ENCODE measurements at places on chromosomes 2 and 18. TPM values are rescaled to one million over a fixed set of nuclear protein-coding genes. Genes with fewer than 3 reads are reported as not detected.

The EGR4 gene
- total RNA-seq, result not detected

The FOXD4L1 gene
- total RNA-seq, result not detected

The KIAA2012 gene
- 0.03 TPM for total RNA-seq

The TSPYL6 gene
- not detected for total RNA-seq

The PLGLB2 gene
- total RNA-seq, result not detected

The DPYSL5 gene
- not detected for total RNA-seq

The AQP12B gene
- total RNA-seq, result not detected

GRCh38 chr2:54052825-54053718 is 62.3 kb upstream of the ACYP2 start:
- no peak overlapping the region for H3K4me3 ChIP-seq
- H3K27ac ChIP-seq, result no peak overlapping the region
- H3K4me1 ChIP-seq, result peaks cover 6% of the 10 kb centered on the region
- no peaks in the 10 kb centered on the region for H3K27me3 ChIP-seq
- no peaks in the 10 kb centered on the region for H3K36me3 ChIP-seq

DNA sequence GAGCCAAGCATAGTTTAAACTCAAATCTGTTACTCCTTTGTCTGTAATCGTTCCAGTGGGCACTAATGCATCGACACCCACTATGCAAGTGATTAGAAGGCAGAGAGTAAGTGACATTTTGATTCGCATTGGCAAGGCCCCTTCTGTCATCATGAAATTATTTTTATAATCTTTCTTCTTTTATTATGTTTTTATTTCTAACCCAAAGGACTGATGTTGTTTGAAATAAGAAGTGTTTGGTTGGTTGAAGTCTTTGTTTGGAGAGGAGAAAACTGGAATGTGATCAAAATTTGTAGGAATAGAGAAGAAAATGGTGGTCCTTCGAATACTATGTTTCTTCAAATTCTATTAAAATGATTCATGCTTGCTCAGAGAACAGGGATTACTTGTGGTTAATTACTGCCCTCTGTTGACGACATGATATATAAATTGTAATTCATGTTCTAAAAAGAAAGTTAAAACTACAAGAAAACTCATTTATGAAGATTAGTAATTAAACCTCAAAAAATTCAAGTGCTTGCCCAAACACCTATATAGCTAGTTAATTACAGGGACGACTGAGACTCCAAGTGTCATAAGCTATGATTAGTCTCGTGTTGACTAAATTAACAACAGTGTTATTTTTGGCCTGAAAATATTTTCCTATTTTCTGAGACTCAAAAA is 26.4 kb upstream of the TFPI start:
- no peaks in the 10 kb centered on the region for H3K36me3 ChIP-seq
- H3K27ac ChIP-seq, result no peak overlapping the region

DNA sequence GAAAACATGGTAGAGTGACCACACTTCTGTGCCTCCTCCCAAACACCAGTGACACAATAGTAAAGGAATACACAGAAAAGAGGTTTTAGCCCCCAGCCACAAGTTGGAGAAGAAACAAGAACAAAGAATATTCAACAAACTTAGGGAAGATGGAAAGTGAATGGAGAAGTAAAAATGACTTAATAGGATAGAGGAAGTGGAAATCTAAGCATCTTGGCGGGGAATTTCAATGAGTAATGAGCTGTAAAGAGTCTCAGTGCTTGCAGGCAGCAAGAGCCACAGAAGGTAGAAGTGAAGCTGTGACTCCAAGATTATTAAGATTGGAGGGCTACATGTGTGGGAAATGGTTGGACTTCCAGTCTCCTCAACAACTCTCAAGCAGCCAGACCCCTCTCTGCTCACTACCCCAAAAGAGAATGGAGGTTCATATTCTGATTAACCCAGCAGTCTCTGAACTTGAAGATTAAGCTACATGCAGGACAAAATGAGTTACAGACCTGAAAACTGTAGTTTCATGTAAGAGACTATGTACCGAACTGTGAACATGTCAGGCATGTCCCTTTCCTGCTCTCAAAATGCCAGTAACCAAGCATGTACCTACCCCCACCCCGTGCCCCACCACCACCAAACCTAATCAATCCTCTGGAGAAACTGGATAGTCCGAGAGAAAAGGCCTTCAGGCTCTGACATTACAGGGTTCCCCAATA is 16.9 kb upstream of the HNRNPLL start:
- no peak for DNase-seq
- no peak overlapping the region for H3K4me3 ChIP-seq
- no peaks in the 10 kb centered on the region for H3K27me3 ChIP-seq
- no peaks in the 10 kb centered on the region for H3K36me3 ChIP-seq
- H3K27ac ChIP-seq, result no peak overlapping the region

GRCh38 chr18:9333441-9334328 is 888 bp upstream of the TWSG1 start:
- peak overlapping the region; percentile 58 for H3K27ac ChIP-seq
- DNase-seq, result no peak
- peak overlapping the region; percentile 90 for H3K4me3 ChIP-seq
- H3K27me3 ChIP-seq, result no peaks in the 10 kb centered on the region

DNA sequence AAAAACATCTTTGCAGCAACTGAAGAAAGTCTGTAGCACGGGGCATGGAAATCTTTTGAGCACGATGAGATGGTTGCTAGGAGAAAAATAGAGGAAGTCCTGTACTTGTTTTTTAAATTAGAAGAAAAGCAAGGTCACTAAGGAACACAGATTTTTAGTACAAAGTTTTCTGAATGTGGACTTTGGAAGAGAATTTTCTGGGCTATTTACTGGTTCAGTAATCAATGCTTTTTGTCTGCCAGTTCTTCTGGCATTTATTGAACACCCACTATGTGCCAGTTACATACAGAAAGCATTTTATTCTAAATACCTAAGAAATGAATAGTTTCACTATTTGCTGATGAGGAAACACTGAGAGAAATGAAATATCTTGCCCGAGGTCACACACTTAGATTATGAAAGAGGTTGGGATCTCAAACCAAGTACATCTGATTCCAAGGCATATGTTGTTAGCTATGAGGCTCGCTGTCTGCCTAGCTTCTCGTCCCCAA is 15.6 kb upstream of the MAP3K20 start:
- H3K27me3 ChIP-seq, result no peaks in the 10 kb centered on the region
- peaks cover 7% of the 10 kb centered on the region for H3K4me1 ChIP-seq
- no peak for DNase-seq
- H3K27ac ChIP-seq, result no peak overlapping the region

- DNase-seq, result no peak
- H3K4me3 ChIP-seq, result no peak overlapping the region
- H3K4me1 ChIP-seq, result no peaks in the 10 kb centered on the region
- H3K27me3 ChIP-seq, result no peaks in the 10 kb centered on the region
- H3K27ac ChIP-seq, result no peak overlapping the region
- no peaks in the 10 kb centered on the region for H3K36me3 ChIP-seq
These were observed 214.2 kb downstream of the ICOS start for GRCh38 chr2:204150721-204151120.

DNA sequence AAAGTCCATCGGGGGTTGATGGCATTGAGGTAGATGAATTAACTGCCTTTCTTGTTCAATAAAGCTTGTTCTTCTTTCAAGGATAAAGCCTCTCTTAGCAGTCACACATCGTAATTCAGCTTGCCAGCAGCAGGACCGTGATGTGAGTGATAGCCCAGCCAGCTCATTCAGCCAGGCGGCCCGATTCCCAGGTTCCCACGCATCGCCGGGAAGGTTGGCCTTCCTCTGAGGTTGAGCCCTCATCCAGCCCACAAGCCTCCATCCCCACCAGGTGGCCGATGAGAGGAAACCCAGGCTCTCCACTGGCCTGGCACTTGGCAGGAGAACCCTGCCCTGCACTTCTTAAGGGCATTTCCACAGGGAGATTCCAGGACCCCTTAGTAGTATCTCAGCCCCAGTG is 4.7 kb downstream of the AGAP1 start:
- DNase-seq, result no peak
- H3K36me3 ChIP-seq, result peaks cover 4% of the 10 kb centered on the region

DNA sequence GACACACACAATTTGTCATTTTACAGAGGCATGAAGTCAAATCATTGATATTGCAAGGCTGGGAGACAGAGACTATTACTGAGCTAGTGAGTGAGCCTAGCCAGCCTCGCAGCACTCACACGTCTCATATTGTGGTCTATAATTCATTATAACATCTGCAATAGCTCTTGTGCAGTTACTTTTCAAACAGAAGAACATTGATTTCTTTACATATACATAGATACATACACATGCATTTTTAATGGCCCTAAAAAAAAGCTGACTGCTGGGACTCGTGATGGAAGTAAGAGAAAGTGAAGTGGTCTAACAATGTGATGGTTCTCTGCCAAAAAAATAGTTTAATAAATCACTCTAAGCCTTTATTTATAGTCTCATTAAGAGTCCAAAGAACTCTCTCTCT is 56.8 kb downstream of the KIAA2012 start:
- peaks cover 5% of the 10 kb centered on the region for H3K4me1 ChIP-seq
- no peaks in the 10 kb centered on the region for H3K27me3 ChIP-seq
- no peak for DNase-seq
- no peak overlapping the region for H3K4me3 ChIP-seq
- no peak overlapping the region for H3K27ac ChIP-seq
- no peaks in the 10 kb centered on the region for H3K36me3 ChIP-seq

- no peaks in the 10 kb centered on the region for H3K27me3 ChIP-seq
- H3K4me3 ChIP-seq, result no peak overlapping the region
- peaks cover 10% of the 10 kb centered on the region for H3K4me1 ChIP-seq
- H3K36me3 ChIP-seq, result no peaks in the 10 kb centered on the region
- H3K27ac ChIP-seq, result no peak overlapping the region
These were observed 100.2 kb upstream of the ID2 start for GRCh38 chr2:8581601-8582041.

DNA sequence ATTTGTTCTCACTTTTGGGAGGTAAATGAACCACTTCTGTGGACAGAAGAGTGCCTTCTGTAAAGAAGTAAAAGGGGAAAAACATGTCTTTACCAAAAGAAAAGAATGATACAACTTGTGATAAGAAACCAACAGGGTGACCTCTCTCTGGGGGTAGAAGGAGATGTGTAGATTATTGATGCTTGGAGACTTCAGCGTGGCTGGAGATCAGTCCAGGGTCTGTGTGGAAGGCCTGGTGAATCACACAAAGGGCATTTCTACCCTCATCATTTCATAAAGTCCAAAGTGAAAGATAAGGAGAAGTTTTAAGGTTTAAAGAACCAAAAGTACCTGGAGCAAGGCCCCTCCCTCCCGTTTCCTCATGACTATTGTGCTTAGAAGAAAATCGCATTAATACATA is 142.5 kb downstream of the NCK2 start:
- DNase-seq, result no peak
- H3K4me1 ChIP-seq, result no peaks in the 10 kb centered on the region
- H3K36me3 ChIP-seq, result peaks cover 17% of the 10 kb centered on the region
- no peak overlapping the region for H3K4me3 ChIP-seq
- H3K27me3 ChIP-seq, result no peaks in the 10 kb centered on the region
- no peak overlapping the region for H3K27ac ChIP-seq

DNA sequence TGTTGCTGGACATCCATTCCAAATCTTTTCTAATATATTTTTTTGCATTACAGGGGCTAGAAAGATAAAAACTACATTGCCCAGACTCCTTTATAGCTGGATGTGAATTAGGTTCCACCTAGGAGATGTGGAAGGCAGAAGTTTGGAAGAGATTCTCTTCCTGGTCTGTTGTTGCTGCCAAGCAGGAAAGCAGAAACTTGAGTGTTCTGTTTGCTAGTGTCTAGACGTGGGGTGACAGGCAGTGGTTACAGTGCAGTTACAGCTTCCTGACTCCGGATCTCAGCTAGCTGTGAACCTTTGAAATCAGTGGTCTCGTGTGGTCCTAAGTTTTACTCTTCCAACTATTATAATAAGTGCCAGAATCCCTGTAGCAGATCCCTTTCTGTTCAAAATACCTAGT is 46.2 kb downstream of the COL4A4 start:
- H3K27me3 ChIP-seq, result peaks cover 4% of the 10 kb centered on the region
- no peak for DNase-seq
- H3K4me3 ChIP-seq, result no peak overlapping the region
- H3K27ac ChIP-seq, result no peak overlapping the region
- no peaks in the 10 kb centered on the region for H3K36me3 ChIP-seq

DNA sequence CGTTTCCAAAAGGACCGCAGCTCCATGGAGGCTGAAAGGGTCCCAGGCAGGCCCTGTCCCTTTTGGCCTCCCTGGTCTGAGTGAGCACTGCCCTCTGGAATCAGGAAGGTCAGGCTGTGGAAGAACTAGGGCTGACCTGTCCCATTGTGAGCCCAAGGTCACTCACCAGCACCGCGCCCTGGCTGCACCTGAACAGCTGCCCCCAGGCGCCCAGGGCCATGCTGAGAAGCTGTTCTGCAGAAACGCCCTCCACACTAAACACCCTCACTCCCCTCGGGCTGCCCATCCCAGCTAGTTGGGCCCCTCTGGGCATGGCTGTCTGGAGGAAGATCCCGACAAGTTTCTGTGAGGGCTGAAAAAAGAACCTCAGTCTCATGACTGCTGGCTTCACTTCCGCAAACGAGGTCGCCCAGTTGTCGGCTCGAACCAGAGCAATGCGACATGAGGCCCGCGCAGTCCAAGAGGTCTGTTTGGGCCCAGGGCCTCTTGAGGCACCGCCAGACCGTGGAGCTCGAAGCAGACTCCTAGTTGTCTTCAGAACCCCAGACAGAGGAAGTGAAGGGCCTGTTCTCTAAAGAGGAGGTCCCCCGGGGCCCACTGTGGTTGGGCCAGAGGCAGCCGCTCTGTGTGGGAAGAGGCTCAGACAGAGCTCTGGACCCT is 64.4 kb downstream of the INPP5D start:
- H3K4me1 ChIP-seq, result peaks cover 5% of the 10 kb centered on the region
- H3K4me3 ChIP-seq, result no peak overlapping the region
- H3K27me3 ChIP-seq, result no peaks in the 10 kb centered on the region
- H3K36me3 ChIP-seq, result no peaks in the 10 kb centered on the region
- DNase-seq, result no peak
- no peak overlapping the region for H3K27ac ChIP-seq

DNA sequence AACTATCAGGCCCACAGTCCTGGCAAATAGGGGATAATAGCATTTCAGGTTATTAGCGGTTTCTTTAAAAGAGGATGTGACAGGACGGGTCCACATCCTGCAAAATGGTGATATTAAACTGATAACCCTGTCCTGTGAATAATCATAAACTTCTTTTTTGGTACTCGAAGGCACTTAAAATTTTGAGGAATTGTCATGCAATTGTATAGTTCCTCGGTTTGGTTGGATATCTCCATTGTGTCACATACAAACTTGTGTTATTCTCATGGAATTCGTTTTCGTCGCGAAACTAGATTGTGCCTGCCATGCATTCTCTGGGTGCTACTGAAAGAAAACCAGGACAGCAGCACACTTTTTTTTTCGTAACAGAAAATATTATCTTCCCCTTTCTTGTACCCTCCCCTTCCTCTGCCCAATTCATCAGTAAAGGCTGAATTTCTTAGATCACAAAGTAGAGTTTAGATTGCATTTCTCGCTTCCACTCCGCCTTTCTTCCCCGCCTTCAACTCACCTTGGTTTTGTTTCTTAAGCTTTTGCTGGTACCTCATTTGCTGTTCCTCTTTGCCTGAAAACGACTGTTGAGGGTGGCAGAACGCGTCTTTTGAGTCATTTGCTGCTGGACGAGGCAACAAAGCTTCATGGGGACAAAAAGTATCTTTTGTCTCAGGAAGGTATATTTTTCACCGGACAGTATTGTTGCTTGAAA is 1.3 kb downstream of the CERS6 start:
- DNase-seq, result no peak
- peak overlapping the region; percentile 79 for H3K4me3 ChIP-seq
- H3K27ac ChIP-seq, result no peak overlapping the region
- H3K27me3 ChIP-seq, result no peaks in the 10 kb centered on the region

GRCh38 chr2:179341152-179341866 is 76.7 kb upstream of the SESTD1 start:
- H3K4me1 ChIP-seq, result peaks cover 21% of the 10 kb centered on the region
- H3K27me3 ChIP-seq, result no peaks in the 10 kb centered on the region
- no peaks in the 10 kb centered on the region for H3K36me3 ChIP-seq
- DNase-seq, result no peak

All from SJSA1 (cell line).